RPMI7951 (cell line): ENCODE measurements at places on chromosomes 16 and 17.

DNA sequence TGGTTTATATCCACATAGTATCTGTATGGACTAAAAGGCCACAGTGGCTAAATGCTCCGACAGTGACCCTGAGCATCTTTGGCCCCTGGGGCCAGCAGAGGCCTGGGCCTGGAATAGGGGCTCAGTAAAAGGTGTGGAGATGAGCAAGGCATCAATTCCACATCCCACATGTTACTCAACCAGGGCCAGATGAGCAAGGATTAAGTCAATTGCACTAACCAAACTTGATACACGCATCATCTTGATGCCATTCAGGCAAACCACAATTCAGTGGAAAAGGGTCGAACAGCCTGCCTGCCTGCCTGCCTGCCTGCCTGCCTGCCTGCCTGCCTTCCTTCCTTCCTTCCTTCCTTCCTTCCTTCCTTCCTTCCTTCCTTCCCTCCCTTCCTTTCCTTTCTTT, 53.5 kb upstream of the DNAJA2 start:
- DNase-seq = no peak

GRCh38 chr16:19396555-19397011, 21.1 kb upstream of the TMC5 start:
- no peak for DNase-seq

DNA sequence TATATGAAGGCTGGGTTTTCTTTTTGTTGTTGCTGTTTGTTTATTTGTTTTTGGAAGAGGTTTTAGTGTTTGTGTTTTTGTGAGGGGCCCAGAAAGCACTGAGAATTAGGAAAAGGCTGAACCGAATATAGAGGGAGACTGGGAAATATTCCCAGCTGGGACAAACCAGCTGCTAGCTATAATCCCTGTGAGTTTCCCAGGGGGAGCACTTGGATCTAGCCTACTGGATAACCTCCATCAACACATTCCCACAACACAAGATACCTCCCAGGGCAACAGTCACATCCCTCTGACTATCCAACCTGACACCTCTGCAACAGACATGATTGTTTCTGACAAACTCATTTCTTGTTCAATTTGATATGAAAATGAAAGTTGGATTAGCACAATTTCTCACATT, 16.7 kb downstream of the CDH11 start:
- no peak for DNase-seq

DNA sequence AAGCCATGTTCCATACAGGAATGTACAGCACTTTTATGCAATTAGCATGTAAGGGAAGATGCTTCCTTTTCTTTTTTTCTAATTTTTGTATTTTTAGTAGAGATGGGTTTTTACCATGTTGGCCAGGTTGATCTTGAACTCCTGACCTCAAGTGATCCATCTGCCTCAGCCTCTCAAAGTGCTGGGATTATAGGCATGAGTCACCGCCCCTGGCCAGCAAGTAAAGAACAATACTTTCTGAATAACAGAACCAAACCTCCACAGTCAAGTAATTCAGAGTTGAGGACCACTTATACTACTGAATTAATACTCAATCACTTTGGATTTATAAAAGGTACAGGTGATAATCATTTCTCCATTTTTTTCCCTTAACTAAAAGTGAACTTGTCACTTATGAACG, 13.0 kb downstream of the C16orf87 start:
- peak; percentile 26 for DNase-seq

DNA sequence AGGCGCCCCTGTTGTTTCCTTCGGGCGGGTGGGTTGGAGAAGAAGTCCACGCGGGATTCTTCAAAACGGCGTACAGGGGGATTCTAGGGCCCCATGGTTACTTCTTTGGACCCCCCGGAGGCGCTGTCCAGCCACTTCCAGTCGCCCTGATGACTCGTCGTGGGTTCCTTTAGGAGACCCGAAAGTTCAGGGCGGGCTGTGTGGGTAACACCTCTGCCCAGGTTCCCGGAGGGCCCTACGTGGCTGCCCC, 716 bp upstream of the HIC1 start:
- no peak for DNase-seq

GRCh38 chr16:89491238-89491869, 993 bp upstream of the ANKRD11 start:
- peak; percentile 34 for DNase-seq

GRCh38 chr17:56570199-56570598, 23.3 kb upstream of the NOG start:
- peak; percentile 38 for DNase-seq

- DNase-seq = no peak
Observed at GRCh38 chr17:80812362-80813088, 179.1 kb upstream of the CHMP6 start.

GRCh38 chr16:80084163-80084562, 456.6 kb upstream of the DYNLRB2 start:
- no peak for DNase-seq

- peak; percentile 31 for DNase-seq
Observed at GRCh38 chr16:54342966-54343365, 56.4 kb upstream of the IRX3 start.

DNA sequence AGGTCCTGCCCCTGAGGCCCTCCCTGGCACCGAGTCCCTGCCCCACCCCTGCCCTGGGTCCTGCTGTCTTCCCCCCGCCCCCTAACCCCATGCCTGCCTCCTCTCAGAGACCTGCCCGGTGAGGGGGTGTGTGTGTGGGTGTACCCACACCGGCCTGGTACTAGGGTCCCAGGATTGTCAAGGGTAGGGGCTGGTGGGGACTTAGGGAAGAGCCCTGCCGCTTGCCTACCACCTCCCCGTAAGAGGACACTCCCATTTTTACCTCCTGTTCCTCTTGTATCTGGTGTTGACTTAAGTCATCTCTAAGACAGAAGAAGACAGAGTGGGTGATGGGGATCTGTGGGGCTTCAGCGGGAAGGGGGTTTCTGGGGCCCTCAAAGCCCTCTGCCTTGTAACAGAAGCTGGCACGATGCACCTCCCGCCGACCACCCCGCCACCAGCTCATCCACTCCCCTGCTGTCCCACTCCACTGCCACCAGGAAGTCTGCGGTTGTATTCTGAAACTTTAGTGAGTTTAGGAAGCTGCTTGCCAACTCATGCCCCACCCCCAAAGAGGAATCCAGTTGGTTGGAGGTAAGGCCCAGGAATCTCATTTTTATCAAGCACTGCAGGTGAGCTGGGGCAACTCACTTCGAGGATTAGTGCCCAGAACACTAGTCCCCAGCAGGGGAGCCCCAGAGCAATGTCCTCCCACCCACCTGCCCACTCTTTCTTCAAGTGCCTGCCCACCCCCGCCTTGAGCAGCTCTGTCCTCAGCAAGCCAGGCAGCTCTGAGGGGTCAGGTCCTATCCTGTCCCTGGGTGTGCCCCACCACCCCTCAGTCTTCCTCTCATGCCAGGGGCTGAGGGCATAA, 5.6 kb downstream of the SPATA32 start:
- DNase-seq = peak; percentile 21

DNA sequence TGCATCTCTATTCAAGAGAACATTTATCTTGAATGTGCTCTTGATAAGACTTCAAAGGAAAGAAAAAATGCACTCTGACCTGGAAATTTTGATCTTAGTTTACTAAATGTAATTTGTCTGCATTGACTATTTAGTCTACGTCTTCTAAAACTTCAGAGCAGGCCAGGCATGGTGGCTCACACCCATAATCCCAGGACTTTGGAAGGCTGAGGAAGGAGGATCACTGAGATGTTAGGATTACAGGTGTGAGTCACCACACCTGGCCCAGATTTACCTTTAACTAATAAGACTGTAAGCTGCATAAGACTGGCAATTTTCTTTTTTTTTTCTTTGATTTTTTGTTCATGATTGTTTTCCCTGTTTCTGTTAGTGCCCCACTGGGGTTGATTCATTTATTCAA, 18.8 kb upstream of the CIITA start:
- DNase-seq = no peak

DNA sequence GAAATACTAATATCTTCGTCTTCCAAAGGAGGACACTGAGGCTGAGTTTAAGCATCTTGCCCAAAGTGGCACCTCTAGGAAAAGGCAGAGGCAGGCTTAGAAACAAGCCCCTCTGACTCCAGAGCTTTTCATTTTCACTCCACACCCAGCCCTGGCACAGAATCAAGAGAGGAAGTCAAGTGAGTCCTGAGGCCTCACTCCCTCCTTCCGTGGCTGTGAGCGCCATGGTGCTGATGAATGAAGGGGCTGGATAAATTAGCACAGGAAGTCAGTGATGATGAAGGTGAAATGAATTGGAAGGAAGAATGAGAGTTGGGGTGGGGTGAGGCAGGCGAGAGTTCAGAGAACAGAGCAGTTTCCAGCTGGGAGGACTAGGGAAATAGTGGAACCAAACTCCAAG, 179.3 kb downstream of the TMEM132E start:
- peak; percentile 47 for DNase-seq

- DNase-seq = peak; percentile 73
Observed at GRCh38 chr17:40457964-40458791, 14.9 kb downstream of the IGFBP4 start.

DNA sequence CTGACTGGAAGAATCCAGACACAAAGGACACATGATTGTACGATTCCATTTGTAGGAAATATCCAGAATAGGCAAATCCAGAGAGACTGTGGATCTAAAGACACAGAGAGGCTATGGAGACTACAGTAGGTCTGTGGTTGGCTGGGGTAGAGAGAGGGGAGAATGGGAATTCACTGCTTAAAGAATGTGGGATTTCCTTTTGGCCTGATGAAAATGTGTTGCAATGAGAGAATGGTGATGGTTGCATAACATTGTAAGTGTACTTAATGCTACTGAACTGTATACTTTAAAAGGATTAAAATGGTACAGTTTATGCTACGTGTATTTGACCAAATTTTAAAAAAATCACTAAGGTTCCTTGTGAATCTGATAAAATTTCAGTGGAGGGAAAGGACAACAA, 62.1 kb downstream of the GPRC5B start:
- no peak for DNase-seq

DNA sequence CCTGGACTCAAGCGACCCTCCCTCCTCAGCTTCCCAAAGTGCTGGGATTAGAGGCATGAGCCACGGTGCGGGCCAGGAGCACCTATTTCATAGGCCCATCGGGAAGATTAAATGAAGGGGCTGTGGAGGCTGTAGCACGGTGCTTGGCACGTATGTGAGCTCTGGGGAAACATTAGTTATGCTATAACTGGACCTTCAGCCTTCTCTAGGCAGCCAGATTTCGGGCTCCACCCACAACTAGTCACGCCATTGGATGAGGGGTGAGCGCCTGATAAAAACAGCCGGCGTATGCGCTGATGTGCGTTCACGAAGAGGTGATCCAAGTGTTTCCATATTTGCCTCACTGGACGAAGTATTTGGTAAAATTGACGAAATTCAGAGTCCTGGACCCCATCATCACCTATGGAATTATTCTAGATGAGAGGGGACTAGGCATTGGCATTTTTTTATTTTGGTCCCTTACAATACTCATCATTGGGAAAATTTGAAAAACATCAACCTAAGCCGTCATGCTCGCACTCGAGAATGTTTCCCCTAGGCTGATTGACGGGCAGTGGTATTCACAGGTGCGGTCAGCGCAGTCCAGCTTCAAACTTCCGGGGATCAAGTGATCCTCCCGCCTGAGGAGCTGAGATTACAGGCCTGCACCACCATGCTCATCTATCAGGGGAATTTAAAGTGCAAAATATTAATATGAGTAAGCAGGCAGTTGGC, 1.8 kb upstream of the ANKRD11 start:
- no peak for DNase-seq

DNA sequence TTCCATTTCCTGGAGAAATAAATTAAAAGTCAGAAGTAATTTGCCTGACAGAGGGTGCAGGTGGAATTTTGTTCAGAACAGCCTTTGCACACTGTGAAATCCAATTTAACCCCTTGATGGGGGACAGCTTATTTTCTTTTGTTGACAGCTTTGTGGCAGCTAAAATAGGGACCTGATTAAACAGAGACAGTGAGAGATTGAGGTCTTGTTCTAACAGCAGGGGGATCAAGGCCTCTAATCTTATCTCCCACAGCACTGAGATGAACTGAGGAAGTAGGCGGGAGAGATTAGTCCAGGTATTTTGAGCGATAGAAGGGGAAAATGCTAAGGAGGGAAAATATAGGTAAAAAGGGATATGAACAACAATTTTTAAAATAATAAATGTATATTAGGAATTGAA, 1491.4 kb upstream of the GOT2 start:
- DNase-seq = no peak

DNA sequence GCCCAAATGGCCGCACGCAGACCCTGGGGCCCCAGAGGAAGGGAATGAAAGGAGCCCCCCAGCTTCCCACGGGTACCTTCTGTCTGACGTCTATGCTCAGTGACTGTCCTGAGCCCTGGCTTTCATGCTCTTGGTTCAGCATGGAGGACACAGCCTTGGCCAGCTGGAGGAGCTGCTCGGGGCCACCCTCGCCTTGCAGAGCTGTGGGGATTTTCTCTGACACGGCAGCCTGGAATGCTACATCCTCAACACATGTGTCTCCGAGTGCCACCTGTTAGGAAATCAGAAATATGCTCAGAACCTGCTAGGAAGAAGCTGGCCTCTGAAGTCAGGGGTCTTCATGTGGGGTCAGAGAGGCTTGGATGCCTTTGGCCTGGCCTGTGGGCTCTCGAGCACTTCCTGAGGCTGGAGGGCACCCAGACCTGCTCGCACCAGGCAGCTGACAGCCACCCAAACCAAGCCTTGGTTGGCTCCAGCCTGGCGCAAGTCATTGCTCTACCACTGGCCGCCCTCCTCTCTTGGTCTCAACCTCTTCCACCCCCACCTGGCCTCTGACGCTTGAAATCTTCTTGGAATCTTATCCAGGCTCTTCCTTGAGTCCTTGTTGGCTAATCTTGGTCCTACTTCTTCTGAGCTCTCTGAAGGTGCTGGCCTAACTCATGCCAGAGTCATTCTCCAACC, 63.7 kb upstream of the BCO1 start:
- DNase-seq = peak; percentile 67

DNA sequence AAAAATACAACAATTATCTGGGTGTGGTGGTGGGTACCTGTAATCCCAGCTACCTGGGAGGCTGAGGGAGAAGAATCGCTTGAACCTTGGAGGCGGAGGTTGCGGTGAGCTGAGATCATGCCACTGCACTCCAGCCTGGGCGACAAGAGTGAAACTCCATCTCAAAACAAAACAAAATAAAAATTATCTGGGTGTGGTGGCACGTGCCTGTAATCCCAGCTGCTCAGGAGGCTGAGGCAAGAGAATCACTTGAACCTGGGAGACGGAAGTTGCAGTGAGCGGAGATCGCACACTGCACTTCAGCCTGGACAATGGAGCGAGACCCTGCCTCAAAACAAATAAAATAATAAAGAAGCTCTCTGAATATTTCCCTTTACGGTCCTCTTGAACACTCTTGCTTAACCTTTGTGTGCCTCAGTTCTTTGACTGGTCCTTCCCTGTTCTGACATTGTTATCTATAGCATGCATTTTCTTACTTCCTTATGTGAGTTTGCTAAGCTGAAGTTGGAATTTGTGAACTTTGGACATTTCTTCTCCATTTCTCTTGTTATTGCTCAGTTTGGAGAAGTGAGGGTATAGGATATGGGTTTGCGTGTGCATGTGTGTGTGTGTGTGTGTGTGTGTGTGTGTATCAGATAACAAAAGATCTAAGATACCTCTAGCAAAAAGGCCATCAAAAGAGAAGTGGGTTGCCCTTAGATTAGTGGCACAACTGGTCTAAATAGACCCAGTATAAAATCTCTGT, 29.7 kb upstream of the WSB1 start:
- DNase-seq = no peak

- DNase-seq = no peak
Observed at GRCh38 chr16:77386831-77387814, 47.7 kb downstream of the ADAMTS18 start.
